SHP77 treated with DMSO at 0.1 percent for 48 hours (cell line): ENCODE measurements at places on chromosomes 16 and 17.

DNA sequence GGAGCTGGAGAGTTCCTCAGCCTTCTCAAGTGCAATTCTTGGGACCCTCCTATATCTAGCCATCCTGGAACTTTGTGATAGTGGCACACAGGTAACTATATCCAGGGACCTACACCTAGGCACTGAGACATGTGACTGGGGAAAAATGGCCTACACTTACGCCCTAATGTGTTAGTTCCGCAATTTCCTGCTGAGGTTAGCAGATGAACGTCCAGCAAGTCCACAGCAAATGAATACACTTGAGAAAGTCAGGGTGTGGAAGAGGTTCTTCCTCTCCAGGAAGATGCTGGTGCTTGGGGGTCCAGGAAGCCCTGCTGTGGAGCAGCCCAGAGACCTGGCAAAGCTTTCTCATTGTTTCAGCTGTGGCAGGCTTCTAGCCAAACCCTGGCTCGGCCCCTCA lies 20.8 kb downstream of the PIK3R5 start:
- no peak for DNase-seq

DNA sequence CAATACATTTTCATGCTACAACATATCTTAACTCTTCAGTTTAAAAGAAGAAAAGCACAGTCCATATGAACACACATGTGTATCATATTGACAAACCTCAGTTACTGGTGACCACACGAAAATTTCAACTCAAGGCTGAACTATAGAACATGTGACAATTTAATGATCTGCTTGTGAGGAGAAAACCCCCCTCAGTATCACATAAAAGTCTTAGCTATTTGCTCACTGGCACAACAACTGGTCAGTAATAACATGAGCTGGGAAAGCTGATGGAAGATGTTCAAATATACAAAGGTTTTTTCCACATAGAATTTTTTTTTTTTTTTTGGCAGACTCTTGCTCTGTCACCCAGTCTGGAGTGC lies 19.5 kb downstream of the ZNF652 start:
- DNase-seq = no peak

DNA sequence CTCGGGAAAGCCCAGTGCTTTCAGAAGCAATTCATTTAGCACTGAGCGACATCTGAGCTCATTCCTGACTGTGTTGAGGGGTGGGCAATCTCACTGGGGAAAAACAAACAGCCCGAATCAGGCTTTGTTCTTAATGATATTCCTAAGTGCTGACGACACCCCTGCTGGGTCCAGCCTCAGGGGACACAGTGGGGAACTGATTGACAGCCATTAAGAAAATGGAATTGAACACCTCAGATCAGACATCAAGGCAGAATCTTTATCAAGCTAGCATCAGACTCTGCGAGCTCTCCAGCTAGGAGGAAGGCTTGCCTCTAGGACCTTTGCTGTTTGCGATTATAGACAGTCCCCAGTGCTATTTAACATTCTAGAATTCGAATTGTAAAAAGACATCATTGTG lies 22.5 kb upstream of the LYRM9 start:
- no peak for DNase-seq

- no peak for DNase-seq
Observed at GRCh38 chr17:17951524-17951923, 20.7 kb downstream of the TOM1L2 start.

- DNase-seq = no peak
Observed at GRCh38 chr17:76631821-76632565, 11.6 kb downstream of the ST6GALNAC1 start.

DNA sequence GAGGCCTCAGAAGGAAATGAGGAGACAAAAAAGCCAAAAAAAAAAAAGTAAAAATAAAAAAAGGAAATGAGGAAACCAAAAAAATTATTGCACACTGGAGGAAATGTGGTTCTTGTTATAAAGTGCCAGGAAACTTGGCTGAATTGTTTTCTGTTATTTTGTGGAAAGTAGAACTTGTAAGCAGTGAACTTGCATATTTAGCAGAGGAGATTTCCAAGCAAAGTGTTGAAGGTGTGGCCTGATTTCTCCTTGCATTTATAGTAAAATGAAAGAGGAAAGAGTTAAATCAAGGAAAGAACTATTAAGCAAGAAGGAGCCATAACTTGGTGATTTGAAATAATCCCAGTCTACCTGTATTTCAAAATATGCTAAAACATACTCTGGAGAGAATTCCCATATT lies 34.1 kb upstream of the CPPED1 start:
- no peak for DNase-seq

GRCh38 chr17:61806081-61806828 lies 57.1 kb downstream of the BRIP1 start:
- no peak for DNase-seq

DNA sequence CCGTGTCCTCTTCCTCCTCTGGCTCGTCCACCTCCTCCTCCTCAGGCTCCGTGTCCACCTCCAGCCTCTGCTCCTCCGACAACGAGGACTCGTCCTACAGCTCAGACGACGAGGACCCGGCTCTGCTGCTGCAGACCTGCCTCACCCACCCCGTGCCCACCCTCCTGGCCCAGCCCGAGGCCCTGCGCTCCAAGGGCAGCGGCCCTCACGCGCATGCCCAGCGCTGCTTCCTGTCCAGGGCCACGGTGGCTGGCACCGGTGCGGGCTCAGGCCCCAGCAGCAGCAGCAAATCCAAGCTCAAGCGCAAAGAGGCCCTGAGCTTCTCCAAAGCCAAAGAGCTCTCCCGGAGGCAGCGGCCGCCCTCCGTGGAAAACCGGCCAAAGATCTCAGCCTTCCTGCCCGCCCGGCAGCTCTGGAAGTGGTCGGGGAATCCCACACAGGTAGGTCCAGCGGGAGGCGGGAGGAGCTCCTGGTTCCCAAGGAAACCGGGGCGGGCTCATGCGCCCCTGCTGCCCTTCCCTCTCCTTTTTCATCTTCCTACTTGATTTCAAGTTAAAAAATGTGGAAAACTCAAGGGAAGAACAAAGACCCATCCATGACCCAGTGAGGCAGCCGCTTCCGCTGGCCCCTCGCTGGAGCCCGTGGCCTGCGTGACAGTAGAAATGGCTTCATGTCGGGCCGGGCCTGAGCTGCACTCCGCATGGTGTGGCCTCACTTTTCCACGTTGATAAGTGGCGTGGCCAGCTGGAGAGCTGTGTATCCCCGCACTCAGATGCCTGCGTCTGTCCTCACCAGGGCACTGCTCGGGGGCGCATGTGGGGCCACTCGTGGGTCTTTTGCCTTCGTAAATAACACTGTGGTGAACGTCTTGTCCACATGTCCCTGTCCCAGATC lies 50.7 kb downstream of the ACTG1 start:
- no peak for DNase-seq

DNA sequence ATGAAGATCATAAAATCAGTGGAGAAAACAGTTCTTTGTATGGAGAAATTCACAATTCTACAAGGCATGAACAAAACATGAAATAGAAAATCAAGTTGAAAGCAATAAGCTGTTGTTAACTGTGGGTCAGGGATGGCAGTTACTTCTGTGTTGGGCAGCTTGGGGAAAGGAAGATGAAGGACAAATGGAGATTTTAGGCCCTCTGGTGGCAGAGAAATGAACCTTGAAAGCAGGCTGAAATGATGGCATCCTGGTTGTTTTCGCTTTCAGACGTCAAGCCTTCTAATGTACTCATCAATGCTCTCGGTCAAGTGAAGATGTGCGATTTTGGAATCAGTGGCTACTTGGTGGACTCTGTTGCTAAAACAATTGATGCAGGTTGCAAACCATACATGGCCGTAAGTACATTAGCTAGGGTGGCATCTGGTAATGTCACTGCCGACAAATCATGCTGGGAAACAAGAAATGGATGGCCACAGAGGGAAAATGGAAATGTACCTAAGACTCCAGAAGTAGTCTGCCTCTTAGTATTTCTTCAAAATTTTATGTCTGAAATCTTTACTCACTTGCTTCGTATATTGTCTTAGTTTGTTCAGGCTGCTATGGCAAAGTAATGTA lies 108.9 kb downstream of the MAP2K6 start:
- peak; percentile 9 for DNase-seq

GRCh38 chr17:82090549-82091263 lies 7.3 kb downstream of the FASN start:
- no peak for DNase-seq

DNA sequence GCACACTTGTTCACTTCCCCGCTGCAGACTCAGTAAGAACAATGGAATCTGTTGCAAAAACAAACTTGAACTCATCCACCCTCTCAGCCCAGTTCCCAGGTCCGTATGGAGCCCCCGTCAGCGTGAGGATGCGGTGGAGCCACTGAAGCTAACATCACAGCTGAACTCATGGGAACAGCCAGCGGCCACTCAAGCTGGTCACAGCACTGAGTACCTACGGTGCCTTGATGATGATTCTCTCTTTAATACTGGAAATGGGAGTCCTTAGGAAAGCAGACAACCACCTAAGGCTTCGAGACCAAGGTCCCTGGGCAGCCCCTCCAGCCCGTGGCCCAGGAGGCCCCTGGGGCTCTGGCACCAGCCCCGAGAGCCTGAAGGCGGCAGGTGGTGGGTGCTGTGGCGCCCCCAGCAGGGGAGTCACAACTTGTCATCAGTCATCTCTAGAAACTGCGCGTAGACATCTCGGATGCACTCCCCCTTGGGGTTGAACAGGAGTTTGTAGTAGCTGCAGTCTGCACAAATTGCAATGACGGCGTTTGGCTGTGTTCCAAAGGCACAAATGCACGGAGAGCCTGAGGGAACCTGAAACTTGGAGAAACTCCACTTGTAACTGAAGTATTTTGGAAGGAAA lies 31.0 kb upstream of the RHOT1 start:
- no peak for DNase-seq

DNA sequence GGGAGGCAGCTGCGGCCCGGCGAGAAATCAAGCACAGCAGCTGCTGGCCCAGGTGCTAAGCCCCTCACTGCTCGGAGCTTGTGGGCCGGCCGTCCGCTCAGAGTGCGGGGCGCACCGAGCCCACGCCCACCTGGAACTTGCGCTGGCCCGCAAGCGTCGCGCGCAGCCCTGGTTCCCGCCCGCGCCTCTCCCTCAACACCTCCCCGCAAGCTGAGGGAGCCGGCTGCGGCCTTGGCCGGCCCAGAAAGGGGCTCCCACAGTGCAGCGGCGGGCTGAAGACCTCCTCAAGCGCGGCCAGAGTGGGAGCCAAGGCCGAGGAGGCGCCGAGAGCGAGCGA lies 92.9 kb downstream of the HAPSTR1 start:
- DNase-seq = no peak

- no peak for DNase-seq
Observed at GRCh38 chr17:69503711-69504110, 89.2 kb downstream of the MAP2K6 start.

- DNase-seq = no peak
Observed at GRCh38 chr17:16872351-16873173, 99.4 kb downstream of the TNFRSF13B start.
